ENCODE measurements at places on chromosomes 6 and 20. TPM values are rescaled to one million over a fixed set of nuclear protein-coding genes. Genes with fewer than 3 reads are reported as not detected.

DNA sequence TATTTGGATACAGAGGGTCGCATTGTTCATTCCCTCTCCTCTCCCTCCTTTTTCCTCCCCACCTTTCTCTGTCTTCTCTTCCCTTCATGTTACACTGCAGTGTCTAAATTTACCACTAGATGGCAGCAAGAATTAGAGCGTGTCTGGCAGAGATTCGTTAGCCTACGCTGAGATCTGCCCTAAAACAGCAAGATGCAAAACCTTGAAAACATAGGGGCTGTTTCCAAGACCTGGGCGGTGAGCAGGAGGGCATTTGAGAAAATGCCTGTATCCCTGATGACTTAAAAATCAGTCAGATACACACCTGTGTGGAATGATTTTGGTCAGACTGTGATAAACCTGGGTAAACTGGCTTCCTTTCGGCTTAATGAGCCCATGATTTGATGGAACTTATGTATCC is 101.5 kb upstream of the ISM1 start:
- no peak for DNase-seq

DNA sequence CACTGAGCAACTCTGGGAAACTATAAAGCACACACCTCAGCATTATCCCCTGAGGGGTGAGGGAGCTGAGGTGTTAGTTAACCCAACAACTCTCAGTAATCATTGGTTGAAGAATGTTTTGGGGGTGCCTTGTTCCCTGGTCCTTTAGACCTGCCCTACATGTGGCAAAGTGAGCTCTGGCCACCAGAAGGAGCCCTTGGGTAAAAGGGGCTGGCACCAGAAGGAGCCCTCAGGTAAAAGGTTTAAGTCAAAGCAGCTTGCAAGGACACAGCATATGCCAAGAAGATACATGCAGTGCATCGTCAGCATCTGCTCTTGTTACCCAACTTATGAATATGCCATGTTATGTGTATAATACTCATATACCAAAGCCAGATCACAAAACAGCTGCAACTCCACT is 1081.7 kb downstream of the KIF16B start:
- DNase-seq, result no peak

- no peak for DNase-seq
These were observed 74.6 kb downstream of the GPX5 start for GRCh38 chr6:28600245-28600644.

GRCh38 chr20:34552569-34552968 is 5.9 kb upstream of the MAP1LC3A start:
- no peak for DNase-seq

GRCh38 chr6:39223061-39223460 is 6.2 kb downstream of the KCNK5 start:
- DNase-seq, result no peak

DNA sequence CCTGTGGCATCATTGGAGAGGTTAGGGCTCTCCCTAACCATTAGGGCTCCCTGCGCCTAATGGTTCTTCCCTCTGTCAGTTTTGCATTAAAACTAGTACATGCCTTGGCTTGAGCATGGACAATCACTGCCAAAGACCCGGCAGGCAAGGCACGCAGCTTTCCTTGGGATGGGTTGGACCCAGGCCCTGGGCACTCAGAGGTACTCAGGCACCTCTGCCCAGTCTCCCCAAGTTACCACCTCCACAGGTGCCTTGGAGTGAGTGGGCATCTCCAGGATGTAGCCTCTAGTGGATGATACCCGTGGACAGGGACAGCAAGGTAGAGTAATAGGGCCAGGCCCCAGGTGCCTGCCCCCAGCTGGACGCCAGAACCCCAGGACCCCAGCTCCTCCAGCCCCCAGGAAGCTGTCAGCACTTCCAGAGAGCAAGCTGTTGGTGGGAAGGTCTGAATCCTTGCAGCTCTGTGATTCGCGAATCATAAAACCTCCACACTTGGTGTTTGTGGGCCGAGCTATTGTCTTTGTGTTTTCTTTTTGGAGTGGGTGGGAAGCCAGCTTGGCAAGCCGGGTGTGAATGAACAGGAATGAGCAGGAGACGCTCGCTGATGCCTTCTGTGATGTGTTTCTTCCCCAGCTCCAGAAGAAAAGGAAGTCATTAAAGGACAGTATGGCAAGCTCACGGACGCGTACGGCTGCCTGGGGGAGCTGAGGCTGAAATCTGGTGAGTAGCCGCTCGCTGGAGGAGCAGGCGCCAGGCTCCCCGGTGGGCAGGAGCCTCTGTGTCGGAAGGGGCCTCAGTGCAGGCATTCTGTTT is 35.1 kb downstream of the SYNJ2 start:
- no peak for DNase-seq

The AFDN gene
- polyA plus RNA-seq, result 12.2 TPM

The GTSF1L gene
- not detected for polyA plus RNA-seq

The MUC21 gene
- 0.01 TPM for polyA plus RNA-seq
